Fibroblast of lung (primary cell): ENCODE measurements at places on chromosomes 4 and X. TPM values are rescaled to one million over a fixed set of nuclear protein-coding genes. Genes with fewer than 3 reads are reported as not detected.

DNA sequence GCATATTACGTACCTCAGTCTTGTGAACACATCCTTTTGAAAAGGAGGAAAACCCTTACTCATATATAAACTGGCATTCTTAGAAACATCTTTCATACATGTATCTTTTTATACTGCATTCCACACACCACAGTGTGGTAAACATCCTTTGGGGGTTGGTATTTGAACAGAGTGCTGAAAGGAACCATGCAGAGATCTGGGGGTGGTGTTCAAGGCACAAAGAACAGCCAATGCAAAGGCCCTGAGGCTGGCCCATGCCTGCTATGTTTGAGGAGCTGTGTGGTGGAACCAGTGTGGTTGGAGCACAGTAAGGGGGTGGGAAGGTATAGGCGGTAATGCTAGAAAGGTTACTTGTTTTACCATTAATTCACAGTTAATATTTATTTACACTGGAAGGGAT, 2.0 kb downstream of the ELK1 start:
- no peaks in the 10 kb centered on the region for H3K27me3 ChIP-seq
- H3K27ac ChIP-seq: peak overlapping the region; percentile 89
- DNase-seq: no peak
- H3K4me3 ChIP-seq: no peak overlapping the region
- H3K36me3 ChIP-seq: peaks cover 5% of the 10 kb centered on the region
- peaks cover 6% of the 10 kb centered on the region for H3K4me1 ChIP-seq

GRCh38 chrX:11664211-11665167, 1.2 kb downstream of the ARHGAP6 start:
- H3K27ac ChIP-seq: peak overlapping the region; percentile 14
- H3K27me3 ChIP-seq: no peaks in the 10 kb centered on the region
- no peaks in the 10 kb centered on the region for H3K36me3 ChIP-seq
- H3K4me3 ChIP-seq: peak overlapping the region; percentile 56

- H3K27me3 ChIP-seq: peaks cover 2% of the 10 kb centered on the region
- H3K36me3 ChIP-seq: no peaks in the 10 kb centered on the region
- no peak overlapping the region for H3K27ac ChIP-seq
- no peaks in the 10 kb centered on the region for H3K4me1 ChIP-seq
- no peak for DNase-seq
These were observed 112.6 kb upstream of the PPARGC1A start for GRCh38 chr4:24002330-24002966.

DNA sequence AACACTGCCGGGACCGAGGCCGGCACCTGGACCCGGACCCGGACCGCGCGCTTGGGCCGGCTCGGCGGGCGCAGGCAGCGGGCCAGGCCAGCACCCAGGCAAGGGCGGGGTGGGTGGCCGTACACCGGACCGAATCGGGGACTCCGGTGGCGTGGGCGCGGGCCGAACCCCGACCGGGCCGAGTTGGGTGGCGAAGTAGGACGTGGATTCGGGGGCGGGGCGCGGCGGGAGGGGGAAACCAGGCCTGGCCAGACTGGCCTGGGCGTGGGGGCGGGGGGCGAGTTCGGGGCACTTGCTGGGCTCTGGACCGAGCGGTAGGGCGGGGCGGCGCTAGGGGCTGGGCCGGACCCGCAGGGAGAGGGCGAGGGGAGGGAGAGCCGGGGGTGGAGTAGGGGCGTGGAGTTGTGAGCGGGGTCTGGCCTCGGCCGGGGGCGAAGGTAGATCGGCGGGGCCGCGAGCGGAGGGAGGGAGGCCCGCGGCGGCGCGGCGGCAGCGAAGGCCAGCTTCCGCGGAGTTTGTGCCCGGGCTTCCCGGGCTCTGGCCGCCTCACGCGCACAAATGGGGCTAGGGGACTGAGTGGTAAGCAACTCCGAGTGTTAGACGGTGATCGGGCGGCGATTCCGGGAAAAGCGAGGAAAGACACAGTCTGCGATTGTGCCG, 1.8 kb upstream of the BCORL1 start:
- H3K4me3 ChIP-seq: peak overlapping the region; percentile 62
- no peak overlapping the region for H3K27ac ChIP-seq
- no peaks in the 10 kb centered on the region for H3K27me3 ChIP-seq
- no peaks in the 10 kb centered on the region for H3K4me1 ChIP-seq
- no peaks in the 10 kb centered on the region for H3K36me3 ChIP-seq
- no peak for DNase-seq

LONRF3 gene
- total RNA-seq: 0.33 and 0.51 TPM in 2 replicates

CHIC2 gene
- total RNA-seq: 48.8 and 52.0 TPM in 2 replicates

TRAM1L1 gene
- total RNA-seq: 3.1 and 5.0 TPM in 2 replicates

COL4A6 gene
- total RNA-seq: 3.5 and 7.2 TPM in 2 replicates
